ENCODE measurements at places on chromosomes 7 and 10.

- no peak for DNase-seq
These were observed 141.6 kb downstream of the SND1 start for GRCh38 chr7:127793582-127793981.

- DNase-seq, result no peak
These were observed 76.4 kb downstream of the GRK5 start for GRCh38 chr10:119283818-119284217.

DNA sequence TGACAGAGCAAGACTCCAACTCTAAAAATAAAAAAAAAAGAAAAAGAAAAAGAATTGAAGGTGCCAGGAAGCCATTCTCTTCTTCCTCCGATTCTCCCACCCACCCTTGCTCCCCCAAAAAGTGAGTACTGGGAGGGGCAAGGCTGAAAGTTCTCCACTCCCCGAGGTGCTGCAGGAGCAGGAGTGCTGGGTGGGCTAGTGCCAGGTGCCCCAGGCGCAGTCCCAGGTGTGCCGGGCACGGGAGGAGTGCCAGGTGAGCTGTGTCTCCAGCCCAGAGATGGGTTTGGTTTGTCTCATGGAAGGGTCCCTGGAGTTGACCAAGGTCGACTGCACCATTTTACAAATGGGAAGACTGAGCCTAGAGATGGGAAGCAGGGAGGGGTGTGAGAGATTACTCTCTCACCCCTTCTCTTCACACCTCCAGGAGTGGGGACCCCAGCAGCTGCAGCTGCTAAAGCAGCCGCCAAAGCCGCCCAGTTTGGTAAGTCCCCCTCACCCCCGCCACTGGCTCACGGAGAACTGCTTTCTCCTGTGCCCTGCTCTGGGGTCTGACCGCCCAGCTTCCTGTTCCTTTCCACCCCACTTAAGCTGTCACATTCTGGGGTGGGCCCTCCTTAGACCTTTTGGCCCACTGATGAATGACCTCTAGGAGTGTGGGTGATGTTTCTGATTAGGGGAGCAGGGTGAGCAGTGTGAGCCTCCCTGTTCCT lies 26.2 kb upstream of the LIMK1 start:
- DNase-seq, result no peak

DNA sequence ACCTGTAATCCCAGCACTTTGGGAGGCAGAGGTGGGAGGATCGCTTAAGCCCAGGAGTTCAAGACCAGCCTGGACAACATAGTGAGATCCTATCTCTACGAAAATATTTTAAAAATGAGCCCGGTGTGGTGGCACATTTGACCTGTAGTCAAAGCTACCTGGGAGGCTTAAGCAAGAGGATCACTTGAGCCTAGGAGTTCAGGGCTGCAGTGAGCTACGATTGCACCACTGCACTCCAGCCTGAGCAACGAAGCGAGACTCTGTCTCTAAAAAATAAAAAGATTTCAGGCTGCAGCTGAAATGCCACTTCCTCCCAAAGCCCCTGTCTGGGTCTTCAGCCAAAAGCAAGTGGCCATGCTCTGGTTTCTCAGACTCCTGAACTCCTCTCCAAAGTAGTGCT lies 38.7 kb upstream of the CARD11 start:
- no peak for DNase-seq

DNA sequence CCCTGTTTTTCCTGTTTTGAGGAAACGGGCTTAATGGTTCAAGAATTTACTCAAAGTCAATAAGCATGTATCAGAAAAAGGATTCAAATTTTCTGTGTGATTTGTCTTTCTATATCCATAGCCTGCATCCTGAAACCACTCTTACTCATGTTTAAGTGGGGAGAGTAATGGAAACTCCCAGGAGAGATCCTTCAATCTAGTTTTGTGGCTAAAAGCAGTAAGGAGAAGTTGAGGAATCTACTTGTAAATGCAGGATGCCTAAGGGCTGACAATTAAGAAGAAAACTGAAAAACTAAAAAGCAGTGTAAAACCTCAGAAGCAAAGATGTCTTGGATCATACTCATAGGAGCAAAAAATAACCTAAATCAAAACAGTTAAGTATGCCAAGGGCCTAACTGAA lies 68.1 kb upstream of the GRID1 start:
- no peak for DNase-seq

GRCh38 chr7:36870625-36871354 lies 146.5 kb upstream of the AOAH start:
- DNase-seq, result no peak

Measured in stimulated activated CD8-positive, alpha-beta memory T cell treated with anti-CD3 and anti-CD28 coated beads, Interleukin-4, amount 100 ng/mL, for 1 hour (primary cell).